T-helper 9 cell (primary cell): ENCODE measurements at places on chromosomes 16 and 17.

GRCh38 chr17:17971431-17972125 lies 622 bp downstream of the TOM1L2 start:
- no peak for DNase-seq

DNA sequence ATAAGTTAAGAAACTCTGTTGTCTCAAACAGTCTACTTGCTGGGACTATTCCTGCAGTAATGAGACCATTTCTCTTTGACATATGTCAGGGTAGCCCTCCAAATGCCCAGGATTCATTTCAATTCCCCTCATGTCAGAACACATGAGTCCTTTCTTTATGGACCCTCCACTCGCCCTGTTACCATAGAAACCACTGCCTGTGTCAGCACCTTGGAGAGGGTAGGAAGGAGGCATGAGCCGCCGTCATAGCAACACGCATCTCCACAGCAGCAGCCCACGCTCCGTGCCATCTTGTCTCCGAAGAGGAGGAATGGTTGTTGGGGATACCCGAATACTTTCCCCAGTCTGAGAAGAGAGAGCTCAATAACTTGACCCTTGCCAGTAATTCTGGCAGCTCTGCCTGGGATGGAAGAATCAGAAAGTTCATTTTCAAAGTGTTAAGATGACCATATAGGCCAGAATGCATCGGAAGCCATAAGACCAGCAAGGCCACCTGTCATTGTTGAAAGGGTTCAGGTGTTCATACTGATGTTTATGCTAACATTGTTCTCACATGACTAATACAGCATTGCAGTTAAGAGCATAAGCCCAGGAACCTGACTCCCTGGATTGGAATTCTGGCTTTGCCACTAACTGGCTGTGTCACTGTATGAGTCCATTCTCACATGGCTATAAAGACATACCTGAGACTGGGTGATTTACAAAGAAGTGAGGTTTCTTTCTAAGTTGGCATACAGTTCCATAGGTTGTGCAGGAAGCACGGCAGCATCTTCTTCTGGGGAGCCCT lies 141.3 kb downstream of the ABCC12 start:
- DNase-seq = no peak

- no peak for DNase-seq
Measured at GRCh38 chr16:64132190-64132589, 989.7 kb downstream of the CDH11 start.

- no peak for DNase-seq
Measured at GRCh38 chr17:21291357-21291756, 6.8 kb downstream of the MAP2K3 start.

DNA sequence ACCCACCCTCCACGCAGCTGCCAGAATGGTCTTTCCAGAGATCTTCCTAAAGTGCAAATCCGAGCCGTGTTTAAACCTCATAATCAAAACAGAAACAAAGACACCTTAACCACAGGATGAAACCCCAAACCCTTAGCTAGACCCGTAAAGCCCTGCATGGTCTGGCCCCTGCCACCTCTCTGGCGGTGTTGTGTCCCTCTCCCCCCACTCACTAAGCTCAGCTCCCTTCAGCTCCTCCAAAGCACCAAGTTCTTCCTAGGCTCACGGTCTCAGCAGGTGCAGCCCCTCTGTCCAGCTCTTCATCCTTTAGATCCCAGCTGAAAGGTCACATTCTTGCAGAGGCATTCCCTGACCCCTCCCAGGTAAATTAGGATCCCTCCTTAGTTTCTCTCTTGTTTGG lies 4.4 kb upstream of the NXPH3 start:
- DNase-seq = no peak

DNA sequence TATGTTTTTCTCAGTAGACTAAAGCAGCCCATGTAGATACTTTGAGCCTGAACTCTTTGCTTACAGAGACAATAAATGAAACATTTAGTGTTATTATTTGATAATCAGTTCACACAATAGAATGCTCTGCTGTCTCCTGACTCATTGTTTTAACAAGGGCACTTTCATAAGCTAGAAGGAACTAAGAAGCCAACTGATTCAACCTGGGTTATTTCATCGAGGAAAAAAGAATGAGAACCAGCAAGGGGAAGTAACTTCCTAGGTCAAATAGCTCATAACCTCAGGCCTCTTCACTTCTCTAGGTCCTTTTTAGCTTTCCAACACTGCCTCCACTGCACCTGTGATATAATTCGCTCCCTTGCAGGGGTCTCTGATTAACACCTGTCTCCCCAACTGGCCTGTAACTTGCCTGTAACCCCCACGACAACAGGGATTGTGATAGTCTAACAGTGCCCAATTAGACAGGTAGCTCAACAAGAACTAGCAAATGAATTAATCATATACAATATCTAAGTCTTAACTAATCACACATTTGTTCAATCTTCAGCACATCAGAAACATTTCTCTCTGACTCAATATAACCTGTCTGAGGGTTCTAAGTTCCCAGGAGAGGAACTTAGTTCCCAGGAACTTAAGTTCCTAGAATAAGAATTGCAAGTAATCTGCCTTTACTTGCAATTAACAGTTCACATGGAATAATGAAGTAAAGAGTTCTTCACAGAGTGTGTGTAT lies 34.8 kb downstream of the RFFL start:
- no peak for DNase-seq
